ENCODE measurements at places on chromosomes 7 and 10. TPM values are rescaled to one million over a fixed set of nuclear protein-coding genes. Genes with fewer than 3 reads are reported as not detected.

The OPN4 gene
- total RNA-seq, result not detected

The EN2 gene
- 1.6 TPM for total RNA-seq

The ACADSB gene
- 5.7 TPM for total RNA-seq

The CYP26A1 gene
- 0.30 TPM for total RNA-seq

The PIP4K2A gene
- total RNA-seq, result 17.4 TPM

The WEE2 gene
- not detected for total RNA-seq

GRCh38 chr10:49242604-49243003, 54.4 kb upstream of the TMEM273 start:
- no peak for DNase-seq

DNA sequence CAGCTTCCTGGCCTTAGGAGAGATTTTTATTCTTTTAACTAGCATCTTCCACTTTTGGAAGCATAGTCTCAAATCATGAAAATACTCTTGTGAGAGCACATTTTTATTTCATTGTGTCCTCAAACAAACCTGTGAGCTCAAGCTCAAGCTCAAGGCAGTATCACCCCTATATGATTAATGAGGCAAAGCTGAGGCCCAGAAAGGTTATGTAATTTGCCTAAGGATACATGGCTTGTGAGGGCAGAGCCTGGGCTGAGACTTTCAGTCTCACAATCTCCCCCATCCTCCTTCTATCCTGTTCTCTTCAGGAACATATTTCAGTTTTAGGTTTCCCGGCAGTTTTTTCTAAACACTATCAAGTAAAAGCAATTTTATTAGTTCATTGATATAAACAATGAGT, 359.5 kb downstream of the PTEN start:
- DNase-seq, result no peak

DNA sequence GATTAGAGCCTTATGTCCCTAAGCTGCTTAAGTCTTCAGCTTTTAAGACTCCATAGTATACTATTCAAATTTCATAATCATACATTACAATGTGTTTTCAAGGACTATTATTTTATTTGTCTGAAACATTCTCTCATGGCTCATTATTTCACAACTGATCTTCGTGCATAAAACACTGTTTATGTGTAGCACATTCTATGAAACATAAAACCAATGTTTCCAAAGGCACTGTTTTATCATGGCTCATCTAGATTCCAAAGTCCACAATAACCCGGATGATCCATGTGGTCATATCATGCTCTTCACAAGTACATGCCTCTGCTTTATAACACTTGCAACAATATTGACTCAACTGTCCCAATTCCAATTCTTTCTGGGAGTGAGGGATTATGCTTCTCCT, 806.1 kb downstream of the TNS3 start:
- no peak for DNase-seq

GRCh38 chr7:118452128-118452527, 227.6 kb downstream of the ANKRD7 start:
- DNase-seq, result no peak

DNA sequence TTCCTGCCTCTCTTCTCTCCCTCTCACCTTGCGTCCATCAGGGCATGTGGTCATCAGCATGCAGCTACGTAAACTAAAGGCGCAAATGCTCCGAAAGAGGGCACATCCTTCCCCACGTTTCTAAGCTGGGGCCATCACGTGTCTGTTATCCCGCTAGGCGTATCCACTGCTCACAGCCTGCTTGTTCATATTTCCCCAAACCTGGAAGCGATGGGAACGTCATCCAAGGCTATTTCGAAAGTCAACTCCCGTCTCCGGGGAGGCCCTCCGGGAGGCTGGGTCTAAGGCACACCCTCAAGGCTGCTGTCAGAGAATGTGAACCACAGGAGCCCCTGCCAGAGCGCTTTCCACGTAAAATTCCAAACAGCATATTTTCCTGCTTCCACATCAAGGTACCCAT, 199.2 kb downstream of the DIP2C start:
- DNase-seq, result no peak

- DNase-seq, result no peak
These were observed 51.0 kb downstream of the CAV1 start for GRCh38 chr7:116575853-116576252.

GRCh38 chr10:93436591-93437085, 45.5 kb downstream of the MYOF start:
- DNase-seq, result peak; percentile 76

DNA sequence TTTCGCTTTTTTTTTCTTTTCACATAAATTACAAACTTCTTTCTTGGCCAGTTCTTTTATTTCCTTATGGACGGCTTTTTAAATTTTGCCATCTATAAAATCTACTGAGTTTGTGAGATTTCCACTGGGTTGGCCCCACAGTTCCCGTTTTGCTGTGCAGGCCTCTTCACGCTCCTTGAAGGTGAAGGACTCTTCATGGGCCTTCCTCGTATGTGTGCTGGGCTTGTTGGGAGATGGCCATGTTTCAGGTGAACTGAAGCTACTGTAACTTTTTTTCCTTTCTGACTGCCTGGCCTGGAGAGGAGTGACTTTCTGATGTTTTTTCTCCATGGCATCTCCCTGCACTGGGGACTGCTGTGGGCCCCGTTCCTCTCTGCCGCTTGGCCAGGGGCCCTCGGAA, 262.4 kb downstream of the COBL start:
- no peak for DNase-seq

GRCh38 chr7:82204694-82205093, 238.9 kb downstream of the CACNA2D1 start:
- peak; percentile 91 for DNase-seq

DNA sequence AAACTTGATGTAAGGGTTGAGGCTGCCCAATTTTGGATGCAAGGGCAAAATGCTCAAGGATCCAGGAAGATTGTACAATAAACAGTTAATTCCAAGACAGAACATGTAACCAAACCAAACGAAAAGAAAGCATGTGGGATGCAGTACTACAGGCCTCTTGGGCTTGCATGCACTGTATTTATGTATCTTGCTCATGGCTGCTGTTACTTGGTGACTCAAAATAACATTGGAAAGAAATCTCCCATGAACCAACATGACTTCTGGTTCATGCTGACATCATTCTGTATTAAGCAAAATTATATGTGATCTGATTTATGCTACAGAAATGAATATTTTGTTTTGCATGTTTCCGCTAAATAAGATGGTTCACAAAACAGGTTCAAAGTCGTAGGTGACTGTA, 65.9 kb upstream of the FZD1 start:
- no peak for DNase-seq

GRCh38 chr7:803243-803635, 29.0 kb upstream of the SUN1 start:
- no peak for DNase-seq

GRCh38 chr10:125559210-125559609, 123.8 kb downstream of the TEX36 start:
- no peak for DNase-seq

GRCh38 chr7:86645676-86646276, 2.1 kb downstream of the GRM3 start:
- no peak for DNase-seq

- DNase-seq, result no peak
These were observed 296.3 kb upstream of the SEMA3D start for GRCh38 chr7:85483177-85483576.

DNA sequence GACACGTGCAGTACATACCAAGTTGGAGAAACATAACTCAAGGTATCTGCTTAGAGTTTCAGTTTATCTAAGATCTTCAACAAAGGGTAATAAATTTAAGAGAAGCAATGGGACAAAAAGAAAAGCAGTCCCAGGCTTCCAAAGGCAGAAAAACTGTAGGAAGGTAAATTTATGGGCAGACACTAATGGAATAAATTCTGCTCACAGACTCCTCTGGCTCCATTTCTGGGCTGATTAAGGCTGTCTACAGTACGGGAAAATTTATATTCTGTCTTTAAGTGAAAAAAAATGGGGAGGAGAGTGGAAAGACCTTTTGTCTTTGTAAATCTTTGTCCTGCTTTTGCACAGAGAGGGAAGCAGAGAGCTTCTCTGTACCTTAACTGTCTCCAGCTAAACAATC, 587.5 kb upstream of the IGFBP3 start:
- no peak for DNase-seq

GRCh38 chr10:1779796-1780195, 42.5 kb upstream of the ADARB2 start:
- no peak for DNase-seq

DNA sequence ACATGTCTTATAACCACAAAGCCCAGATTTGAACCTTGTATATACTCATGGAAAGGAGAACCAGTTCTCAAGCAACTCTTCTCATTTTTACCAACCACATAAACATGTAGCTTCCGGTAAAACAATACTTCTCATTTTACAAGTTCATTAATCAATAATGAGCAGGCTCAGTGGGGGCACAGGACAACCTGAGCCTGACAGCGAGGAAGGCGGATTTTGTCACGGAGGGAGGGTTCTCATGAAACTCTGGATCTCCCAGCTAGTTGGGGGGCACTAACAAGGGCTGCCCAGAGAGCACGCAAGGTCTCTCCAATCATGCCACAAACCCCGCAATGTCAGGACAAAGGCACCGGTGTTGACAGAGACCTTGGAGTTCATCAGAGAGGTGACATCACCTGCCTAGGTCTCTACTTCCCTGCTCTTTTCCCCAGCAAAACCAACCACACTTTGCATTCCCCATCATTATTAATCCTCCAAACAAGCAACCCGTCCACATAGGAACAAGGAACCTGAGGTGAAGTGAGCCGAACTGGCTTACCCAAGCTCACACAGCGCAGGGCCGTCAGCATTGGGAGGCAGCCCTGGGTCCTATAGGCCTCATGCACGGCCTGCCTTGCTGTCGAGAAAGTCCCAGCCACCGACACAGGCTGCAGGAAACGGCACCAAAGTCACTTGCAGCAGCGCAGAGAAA, 192.1 kb upstream of the KLF14 start:
- DNase-seq, result no peak
